RPMI8226 (cell line): ENCODE measurements at places on chromosomes 12 and 14.

DNA sequence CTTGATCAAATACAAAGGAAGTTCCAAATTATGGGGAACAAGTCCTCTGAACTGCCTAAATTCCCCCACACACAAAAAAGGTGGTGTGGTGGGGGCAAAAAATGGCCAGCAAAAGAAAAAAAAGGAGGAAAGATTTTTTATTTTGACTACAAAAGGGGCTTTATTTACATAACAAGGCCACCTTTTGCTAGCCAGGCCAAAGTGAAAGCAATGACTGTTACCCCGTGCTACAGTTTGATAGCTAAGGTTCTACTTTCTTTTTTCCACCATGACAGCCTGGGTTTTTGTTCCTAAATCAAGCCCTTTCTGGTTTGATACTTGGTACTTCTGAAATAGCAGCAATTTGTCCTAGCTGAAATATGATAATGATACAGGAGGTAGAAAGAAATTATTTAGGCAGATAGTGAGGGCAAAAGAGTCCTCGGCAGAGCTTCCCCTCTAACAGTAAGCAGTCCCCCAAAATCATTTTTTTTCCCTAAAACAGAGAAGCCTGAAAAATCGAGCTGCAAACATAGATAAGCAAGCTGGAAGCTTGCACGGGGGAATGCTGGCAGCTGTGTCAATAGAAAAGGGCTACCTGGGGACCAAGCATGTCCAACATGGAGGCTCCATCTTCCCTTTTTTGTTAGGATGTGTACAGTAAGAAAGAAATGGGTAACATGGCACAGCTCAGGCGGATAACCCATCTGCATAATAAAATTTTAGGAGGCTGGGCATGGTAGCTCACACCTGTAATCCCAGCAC is 8.9 kb upstream of the B4GALNT1 start:
- no peak for DNase-seq

DNA sequence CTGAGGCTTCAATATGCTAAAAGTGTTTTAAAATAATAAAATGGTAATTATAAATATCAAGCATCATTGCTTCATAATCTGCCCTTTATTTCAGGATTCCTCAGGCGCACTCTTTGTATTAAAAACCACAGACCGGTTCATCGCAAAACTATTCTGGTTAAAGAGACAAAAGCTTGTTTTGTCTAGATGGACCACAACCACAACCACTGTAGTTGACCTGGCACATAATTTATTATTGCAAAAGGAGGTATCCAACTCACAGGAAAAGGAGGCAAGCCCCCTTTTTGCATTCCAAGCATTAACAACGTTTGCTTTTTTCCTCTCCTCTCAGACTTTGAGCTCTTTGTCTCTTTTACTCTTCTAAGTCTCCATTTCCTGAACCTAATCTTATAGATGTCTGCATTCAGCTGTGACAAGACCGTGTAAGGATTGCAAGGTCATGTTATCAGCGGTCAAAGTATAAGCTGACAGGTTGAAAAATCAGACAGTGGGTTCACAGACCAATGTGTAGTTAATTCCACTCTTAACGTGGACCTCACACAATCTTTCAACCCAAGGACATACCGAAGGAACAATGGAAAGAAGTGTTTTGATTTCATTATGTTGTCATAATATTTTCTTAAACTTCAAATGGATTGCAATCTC is 1057.6 kb downstream of the GALC start:
- DNase-seq: no peak

DNA sequence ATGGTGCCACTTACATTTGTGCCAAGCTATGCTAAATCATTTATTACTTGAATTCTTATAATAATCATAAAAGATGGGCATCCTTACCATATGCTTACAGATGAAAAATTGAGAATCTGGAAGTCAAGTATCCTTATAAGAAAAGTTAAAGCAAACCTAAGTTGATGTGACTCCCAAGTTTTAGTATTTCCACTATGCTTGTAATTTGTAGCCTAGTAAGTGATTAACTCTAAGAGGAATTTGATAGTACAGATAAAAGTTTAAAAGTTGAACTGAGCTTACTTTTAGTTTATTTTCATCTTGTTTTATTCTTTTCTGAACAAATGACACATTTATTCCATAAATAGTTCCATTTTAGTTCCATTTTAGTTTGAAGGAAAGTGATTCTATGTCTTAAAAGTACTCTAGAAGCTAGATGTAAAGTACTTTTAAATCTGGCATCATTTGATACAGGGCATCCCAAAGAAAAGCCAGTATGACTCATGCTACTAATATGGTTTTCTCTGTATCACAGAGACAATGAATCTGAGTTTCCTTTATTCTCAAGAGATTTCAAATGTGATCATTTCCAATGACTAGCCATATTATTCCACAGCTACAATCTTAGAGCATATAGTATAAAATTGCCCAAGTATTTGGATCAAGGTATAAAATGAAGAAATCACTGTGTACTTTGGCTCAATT is 596.0 kb downstream of the SLC16A7 start:
- no peak for DNase-seq

DNA sequence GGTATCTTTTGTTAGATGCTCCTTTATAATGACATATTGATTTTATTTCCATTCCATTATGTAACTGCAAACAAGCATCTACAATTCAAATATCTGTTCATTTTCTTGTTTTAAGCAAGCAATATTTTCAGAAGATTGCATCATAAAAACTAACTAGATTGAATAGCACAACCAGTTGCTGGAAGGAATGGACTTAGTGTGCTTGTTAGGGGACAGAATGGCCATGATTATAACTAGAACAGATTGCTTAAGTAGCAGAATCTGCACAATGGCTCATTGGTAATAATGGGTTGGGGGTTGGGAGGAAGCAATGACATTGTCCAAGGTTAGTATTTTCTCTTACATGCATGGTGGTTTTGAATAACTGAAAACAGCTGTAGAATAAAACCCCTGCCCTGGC is 939.5 kb downstream of the SLC16A7 start:
- DNase-seq: no peak

GRCh38 chr14:72452774-72453173 is 441.1 kb downstream of the DPF3 start:
- DNase-seq: no peak

GRCh38 chr12:105194947-105195346 is 41.0 kb downstream of the APPL2 start:
- DNase-seq: no peak

GRCh38 chr12:44972746-44973421 is 78.0 kb downstream of the DBX2 start:
- peak; percentile 6 for DNase-seq

- no peak for DNase-seq
Measured at GRCh38 chr14:70256601-70257000, 67.8 kb upstream of the SLC8A3 start.

DNA sequence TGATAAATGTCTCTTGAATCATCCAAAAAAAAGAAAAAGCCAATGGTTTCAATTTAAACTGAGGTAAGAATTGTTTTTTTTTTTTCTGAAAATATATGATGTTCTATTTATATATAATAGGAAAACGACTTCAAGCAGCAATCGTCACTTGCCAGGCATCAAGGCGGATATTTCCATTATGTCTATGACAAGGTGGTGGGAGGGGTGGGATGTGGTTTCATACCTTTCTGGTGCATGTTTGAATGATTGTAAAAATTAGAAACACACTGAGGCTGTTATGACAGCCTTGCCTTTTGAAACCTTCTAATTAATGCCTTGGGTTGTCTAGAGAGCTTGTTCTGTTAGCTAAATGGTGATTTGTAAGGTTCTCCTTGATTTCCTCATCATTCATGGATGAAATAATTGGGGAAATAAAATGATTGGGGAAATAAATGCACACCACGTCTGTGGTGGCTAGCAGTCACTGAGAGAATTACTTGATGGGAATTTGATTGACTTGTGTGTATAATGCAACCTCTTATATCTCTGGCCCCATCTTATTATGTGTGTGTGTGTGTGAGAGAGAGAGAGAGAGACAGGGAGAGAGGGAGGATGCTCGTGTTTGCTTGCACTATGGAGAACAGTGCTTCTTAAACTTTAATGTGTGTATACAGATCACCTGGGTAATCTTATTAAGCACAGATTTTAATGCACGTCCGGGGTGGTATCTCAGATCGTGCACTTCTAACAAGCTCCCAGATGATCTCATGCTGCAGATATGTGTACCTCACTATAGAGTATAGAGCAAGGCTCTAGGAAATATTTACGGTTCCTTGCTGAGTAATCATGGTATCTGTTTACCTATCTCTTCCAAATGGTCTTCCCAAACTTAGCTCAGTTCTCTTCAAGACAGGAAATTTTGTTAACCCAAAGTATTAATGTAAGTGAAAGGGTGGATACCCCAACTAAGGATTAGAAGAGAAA is 502.6 kb downstream of the DIO2 start:
- DNase-seq: no peak

DNA sequence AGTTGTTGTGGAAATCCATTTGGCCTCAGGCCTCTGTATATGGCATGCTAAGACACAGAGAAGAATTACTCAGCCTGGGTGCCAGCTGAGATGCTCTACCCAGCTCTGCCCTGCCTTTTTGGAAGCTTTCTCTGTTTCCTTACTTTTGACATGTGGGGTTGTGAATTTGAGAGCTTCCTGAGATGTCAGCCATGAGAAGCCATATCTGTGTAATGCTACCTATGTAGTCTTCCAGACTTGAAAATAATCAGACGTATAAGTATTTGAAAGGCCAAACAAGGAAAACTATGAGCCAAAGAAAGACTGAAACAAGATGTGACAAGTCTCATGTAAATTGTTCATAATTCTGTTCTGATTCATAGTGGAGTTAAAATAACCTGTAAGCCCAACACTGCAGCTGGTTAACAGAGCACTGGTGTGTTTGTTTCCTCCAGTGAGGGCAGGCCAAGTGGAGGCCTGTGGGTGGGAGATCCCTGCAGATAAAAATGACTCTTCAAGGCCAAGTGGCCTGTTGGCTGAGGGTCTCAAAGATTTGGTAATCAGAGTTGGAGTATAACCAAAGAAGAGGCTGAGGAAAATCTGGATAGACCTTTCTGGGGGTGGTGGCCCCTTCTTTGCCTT is 94.0 kb downstream of the TMX1 start:
- no peak for DNase-seq

GRCh38 chr14:74490486-74490885 is 2.6 kb downstream of the NPC2 start:
- DNase-seq: no peak

DNA sequence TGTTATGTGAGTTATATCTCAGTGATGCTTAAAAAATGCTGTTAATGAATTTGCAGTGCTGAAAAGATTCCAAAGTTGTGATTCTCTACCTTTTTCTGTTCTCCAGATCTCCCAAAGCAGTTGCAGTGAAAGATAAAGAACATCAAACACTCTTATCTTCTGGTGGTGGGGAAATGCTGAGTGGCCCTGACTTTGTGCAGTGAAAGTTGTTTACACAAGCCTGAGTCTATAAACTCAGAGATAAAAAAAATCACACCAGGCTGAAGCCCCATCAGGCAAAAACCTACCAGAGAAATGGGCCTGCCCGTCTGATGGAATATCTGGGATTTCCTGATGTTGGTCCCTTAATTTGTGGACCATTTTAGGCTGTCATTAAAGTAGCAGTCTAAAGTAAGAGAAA is 46.1 kb downstream of the RASSF3 start:
- no peak for DNase-seq

GRCh38 chr12:91316161-91316906 is 133.7 kb upstream of the DCN start:
- DNase-seq: no peak

GRCh38 chr12:51082561-51083125 is 753 bp downstream of the CSRNP2 start:
- peak; percentile 6 for DNase-seq

GRCh38 chr12:73659802-73660201 is 877.8 kb upstream of the ATXN7L3B start:
- DNase-seq: no peak

GRCh38 chr12:6963016-6963731 is 7.3 kb downstream of the PHB2 start:
- DNase-seq: no peak

- DNase-seq: no peak
Measured at GRCh38 chr12:127284021-127284420, 982.9 kb upstream of the TMEM132C start.

DNA sequence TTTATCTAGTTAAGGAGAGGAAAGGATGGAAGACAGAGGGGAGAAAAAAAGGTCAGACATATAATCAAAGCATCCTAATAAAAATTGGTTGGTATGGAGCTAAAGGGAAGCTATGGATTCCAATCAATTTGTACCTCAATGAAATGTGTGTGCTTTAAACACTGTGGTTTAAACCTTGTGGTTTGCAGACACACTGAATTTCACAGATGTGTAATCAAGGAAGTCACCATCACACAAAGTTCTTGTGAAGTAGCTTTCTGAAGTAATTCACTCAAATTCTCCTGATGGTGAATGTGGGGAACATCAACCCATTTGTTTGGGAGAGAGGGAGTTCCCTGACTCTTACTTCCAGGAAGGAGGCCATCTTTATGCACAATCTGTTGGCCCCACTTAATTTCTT is 243.3 kb upstream of the KRR1 start:
- DNase-seq: no peak

- no peak for DNase-seq
Measured at GRCh38 chr14:46051796-46052195, 599.8 kb downstream of the RPL10L start.

DNA sequence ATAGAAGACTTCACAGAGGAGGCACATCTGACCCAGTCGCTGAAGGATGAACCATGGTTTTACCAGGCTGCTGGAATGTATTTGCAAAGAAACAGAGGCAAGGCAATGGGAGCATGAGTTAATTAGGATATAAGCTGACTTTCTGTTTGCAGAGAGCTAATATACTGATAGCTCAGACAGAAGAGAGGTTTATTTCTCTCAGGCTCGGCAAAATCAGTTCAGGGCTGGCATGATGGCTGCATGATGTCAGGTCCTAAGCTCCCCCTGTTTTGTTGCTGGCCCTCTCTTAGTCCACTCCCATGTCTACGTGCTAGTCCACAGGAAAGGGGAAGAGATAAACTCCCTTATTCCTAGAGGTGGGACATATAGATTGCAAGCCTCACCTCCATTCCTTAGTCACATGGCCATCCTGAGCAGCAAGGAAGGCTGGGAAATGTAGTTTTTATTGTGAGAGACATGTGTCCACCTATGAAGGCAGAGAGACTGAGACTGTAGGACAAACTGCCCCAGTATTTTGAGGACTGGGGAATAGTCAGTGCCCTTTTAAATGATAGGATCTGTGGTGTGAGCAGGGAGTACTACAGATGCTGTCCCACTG is 224.5 kb downstream of the VRK1 start:
- no peak for DNase-seq

DNA sequence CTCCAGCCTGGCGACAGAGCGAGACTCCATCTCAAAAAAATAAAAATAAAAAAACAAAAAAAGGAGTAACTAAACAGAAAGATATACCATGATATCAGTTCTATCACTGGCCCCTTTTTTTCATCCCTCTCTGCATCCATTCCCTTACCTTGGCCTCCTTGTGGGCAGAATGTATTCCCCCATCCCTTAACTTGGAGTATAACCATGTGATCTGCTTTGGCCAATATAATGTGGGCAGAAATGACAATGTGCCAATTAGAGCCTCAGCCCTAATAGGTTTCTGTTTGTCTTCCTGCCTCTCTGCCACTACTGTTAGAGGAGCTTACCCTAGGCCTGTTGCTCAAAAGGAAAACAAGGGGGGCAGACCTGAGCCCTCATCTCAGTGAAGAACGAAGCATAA is 23.8 kb downstream of the GSC start:
- no peak for DNase-seq
